ENCODE measurements at places on chromosomes 11 and 22. TPM values are rescaled to one million over a fixed set of nuclear protein-coding genes. Genes with fewer than 3 reads are reported as not detected.

The OR4D5 gene
- not detected for total RNA-seq

The ARHGAP8 gene
- total RNA-seq = 0.61 TPM

The NXPE4 gene
- total RNA-seq = not detected

The TIMP3 gene
- total RNA-seq = 20.7 TPM

The NEU3 gene
- 11.3 TPM for total RNA-seq

- DNase-seq = no peak
These were observed 53.4 kb downstream of the NCAPD3 start for GRCh38 chr11:134170177-134170918.

- no peak for DNase-seq
These were observed 1.2 kb downstream of the MAJIN start for GRCh38 chr11:64970731-64971151.

DNA sequence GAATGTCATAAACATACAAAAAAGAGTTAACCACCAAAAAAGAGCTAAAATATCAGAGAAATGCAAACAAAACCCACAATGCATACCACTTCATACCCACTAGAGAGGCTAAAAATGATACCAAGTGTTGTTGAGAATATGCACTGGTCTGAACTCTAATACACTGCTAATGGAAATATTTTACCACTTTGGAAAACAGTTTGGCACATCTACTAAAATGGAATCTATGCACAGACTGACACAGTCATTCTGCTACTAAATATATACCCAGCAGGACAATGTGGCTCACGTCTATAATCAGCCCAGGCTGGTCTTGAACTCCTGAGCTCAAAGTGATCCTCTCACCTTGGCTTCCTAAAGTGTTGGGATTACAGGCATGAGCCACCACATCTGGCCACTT lies 18.0 kb downstream of the MAPK1 start:
- DNase-seq = no peak

DNA sequence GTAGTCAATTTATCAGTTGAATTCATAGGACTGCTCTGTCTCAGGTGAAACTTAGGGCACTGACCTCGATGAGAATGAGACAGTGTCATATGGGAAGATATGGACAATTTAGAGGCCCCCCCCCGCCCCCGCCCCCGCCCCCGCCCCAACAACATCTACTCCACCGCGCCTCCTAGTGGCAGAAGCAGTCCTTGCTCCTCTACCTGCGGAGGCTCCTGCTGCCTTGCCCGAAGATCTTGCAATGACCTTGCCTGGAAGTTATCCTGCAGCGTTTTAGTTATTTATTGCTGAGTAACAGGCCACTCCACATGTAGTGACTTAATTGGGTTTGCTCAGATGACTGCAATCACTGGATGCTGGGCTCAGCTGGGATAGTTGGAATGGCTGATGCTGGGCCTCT lies 15.2 kb downstream of the SERPINH1 start:
- DNase-seq = peak; percentile 52

- no peak for DNase-seq
These were observed 75.4 kb upstream of the PPARA start for GRCh38 chr22:46074771-46075551.

GRCh38 chr22:41444360-41445128 lies 2.1 kb downstream of the TOB2 start:
- peak; percentile 91 for DNase-seq

DNA sequence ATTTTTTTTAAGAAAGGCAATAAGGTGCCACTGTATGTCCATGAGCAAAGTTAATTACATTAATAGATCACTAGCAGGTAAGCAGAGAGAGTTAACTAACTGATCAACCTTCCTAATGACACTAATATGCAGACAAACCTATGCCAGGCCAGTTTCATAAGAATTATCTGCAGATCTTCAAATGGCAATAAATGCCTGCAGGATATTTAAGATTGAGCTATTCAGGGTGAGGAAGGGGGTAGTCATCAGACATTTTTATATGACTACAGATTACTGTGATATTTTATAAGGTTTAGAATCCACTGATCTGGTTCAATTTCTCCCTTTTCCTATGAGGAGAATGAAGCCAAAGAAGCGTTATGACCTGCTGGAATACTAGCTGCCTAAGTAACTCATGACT lies 30.2 kb downstream of the CARD18 start:
- no peak for DNase-seq

DNA sequence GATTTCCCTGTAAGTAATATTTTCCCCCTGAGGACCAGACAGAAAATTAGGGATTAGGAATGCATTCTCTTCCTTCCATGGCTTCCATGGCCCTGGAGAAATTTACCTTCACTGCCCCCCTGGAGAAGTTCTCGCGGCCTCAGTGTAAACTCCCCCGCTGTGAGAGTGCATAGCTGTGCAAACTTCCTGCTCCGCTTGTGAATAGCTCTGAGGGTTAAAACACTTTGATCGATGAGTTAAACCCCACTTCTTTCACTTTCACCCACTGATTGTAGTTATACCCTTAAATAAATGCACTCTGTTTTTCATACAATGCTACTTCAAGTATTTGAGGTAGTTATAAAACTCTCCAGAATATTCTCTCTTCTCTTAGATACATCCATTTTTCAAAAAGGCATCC lies 190.8 kb downstream of the DSCAML1 start:
- DNase-seq = no peak

GRCh38 chr11:1966531-1966930 lies 19.4 kb downstream of the MRPL23 start:
- DNase-seq = no peak

DNA sequence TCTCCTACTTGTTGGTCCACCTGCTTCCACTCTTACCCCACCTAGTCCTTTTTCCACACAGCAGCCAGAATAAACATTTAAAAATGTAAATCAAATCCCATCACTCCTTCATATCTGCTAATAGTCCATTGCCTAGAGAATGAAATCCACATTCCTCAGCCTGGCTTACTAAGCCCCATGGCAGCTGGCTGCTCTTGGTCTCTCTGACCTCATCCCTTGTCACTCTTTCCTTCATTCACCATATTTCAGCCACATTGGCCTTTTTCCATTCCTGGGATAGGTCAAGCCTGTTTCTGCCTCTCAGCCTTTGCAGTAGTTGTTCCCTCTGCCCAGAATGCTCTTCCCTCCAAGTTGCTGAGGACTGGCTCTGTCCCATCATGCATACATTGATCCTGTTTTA lies 512.8 kb downstream of the INSC start:
- no peak for DNase-seq

GRCh38 chr11:117281159-117281558 lies 10.0 kb upstream of the BACE1-AS start:
- no peak for DNase-seq

DNA sequence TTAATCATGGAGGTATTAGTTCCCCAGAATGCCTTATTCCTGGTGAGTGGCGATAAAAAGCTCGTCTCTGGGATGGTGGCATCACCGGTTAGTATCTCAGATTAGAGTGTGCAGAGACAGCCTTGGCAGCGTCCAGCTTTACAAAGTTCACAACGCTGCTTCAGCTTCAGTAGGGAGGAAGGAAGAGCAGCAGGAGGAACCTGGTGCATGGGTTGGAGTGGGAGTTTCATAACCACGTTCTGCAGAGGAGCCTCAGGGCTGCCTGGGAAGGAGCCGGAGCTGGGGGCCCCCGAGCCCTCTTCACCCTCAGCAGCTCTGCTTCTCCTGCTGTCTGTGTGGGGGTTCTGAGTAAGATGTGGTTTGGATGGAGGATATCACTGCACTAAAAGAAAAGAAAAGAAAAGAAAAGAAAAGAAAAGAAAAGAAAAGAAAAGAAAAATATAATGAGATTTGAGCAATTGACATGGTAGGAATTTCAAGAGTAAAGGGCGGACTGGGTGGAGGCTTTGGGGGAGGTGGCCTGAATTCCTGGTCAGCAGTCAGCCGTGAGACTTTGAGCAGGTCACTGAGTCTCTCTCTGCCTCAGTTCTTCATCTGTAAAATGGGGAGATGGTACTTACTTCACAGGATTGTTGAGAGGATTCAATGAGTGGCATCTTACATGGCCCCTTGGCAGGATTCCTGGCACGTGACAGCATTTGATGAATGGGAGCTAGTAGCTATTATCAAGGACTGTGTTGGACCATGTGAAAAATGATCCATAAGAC lies 6.5 kb downstream of the ASPHD2 start:
- no peak for DNase-seq
